ENCODE measurements at places on chromosomes 7 and 10.

GRCh38 chr7:141234335-141235105 is 160.7 kb downstream of the TMEM178B start:
- DNase-seq = no peak

- no peak for DNase-seq
These were observed 54.5 kb downstream of the CCDC6 start for GRCh38 chr10:59851864-59852263.

DNA sequence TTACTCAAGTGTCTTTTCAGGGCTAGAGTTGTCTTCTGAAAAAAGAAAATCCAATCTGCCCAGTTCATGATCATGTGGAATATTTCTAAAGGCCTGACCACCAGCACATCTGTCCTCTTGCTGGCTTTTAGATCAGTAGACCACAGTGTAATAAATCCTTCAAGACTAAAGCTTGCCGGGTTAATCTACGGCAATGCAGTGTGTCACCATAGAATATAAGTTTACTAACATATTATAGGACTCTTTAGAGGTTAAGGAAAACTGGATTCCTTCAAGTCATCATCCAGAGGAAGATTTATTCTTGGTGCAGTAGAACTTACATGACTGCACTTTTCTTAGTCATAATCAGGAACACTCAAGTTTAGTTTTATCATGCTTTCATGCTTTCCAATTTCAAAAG is 349.5 kb downstream of the SEMA3D start:
- DNase-seq = no peak

DNA sequence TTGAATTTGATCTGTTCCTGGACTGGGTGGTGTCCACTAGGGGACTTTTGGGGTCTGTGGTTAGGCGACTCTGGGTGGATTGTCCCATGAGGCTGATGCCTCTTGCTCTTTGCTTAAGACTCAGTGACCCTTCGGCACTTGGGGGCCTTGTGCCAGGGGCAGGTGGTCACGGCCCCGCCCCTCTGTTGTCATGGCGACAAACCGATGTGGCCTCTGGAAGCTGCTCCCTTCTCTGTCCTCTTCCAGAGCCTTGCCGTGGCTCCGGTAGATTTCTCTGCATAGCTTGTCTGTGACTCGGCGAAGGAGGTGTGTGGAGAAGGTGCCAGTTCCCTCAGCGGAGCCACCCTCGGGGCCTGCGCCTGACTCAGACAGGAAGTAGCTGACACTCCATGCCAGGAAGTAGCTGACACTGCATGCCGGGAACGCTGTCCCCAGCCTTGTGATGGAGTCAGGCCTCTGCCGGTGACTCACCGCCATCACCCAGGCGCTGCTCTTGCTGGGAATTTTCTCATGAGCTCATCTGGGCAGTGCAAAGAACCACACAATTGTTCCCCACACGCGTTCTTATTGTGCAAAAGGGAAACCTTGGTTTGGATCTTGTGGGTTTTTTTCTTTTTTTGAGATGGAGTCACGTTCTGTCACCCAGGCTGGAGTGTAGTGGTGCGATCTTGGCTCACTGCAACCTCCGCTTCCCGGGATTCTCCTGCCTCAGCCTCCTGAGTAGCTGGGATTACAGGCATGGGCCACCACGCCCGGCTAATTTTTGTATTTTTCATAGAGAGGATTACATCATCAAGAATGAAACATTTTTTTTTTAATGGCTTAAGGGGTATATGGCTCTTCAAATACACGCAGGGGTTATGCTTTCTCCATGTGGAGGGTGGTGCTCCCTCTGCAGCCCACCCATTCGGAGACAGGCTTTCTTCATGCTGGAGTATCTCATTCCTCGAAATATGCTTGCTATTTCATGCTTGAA is 72.6 kb downstream of the PFKFB3 start:
- DNase-seq = peak; percentile 98

DNA sequence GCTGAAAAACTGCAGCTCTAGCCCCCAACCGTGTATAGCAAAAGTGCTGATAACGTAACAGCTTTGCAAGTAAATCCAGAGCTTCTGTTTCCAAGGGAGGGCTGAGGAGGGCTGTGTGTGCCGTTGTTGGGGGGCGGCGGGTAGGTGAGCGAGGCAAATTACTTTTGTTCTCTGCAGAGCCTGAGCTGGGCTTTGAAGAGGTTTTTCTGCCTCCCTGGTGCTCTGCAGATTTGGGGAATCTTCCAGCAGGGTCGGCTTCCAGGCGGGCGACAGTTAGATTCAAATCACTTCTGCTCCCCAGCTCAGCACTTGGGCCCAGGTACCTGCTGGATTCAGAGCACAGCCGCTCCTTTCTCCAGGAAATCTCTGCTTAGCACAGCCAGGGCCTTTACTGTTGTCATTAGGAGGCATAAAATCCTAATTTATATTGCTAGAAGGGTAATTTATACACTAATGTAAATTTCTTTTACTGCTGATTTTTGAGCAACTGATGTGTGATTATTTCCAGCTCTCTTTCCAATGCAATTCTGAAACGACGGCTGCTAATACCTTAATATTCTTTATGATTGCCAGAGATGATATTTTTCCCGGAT is 442.4 kb downstream of the TYW1 start:
- no peak for DNase-seq

DNA sequence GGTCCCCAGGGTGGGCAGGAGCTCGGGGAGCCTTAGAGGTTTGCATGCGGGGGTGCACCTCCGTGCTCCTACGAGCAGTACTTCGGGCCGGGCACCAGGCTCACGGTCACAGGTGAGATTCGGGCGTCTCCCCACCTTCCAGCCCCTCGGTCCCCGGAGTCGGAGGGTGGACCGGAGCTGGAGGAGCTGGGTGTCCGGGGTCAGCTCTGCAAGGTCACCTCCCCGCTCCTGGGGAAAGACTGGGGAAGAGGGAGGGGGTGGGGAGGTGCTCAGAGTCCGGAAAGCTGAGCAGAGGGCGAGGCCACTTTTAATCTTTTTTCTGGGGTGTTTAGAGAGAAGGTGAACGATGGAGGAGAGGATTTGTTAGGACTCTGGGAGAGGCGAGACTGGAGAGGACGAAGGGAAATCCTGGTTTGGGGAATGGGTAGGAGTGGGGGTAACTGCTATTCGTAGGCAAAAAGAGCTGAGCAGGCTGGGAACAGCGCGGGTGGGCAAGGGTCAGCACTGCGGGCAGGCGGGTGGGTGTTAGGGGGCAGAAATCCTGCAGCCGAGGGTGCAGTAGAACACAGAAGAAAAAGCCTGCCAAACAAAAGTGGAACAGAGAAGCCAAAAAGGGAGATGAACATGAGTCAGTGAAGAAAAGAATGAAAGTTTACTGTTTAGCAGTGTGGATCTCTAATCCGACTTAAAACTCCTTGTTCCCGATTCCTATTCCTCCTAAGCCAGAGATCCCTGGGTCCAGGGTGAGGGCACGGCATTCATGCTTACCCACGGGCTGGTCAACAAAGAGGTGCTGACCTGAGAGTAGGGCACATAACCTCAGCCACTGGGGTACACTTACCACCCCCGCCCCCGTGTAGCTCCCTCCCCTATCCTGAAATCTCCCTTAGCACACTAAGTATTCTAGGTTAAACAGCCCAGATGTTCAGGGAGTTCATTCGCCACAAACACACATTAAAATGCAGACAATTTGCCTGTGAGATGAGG is 26.9 kb downstream of the PRSS2 start:
- no peak for DNase-seq

DNA sequence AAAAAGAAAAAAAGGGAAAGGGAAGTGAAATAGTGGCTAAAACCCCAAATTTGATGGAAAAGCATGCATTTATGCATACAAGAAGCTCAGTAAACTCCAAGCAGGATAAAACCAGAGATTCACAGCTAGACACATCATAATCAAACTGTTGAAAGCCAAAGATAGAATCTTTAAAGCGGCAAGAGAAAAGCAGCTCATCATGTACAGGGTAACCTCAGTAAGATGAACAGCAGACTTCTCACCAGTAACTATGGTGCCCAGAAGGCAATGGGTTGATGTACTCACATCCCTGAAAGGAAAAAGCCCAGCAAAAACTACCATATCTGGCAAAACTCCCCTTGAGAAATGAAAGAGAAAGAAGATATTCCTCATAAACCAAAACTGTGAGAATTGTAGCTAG is 60.4 kb downstream of the TPST1 start:
- DNase-seq = no peak

GRCh38 chr7:24441314-24442027 is 131.8 kb upstream of the PALS2 start:
- no peak for DNase-seq

GRCh38 chr10:35136263-35136815 is 9.7 kb downstream of the CREM start:
- no peak for DNase-seq

Data from activated naive CD4-positive, alpha-beta T cell treated with anti-CD3 and anti-CD28 coated beads for 36 hours (primary cell).